Stimulated activated CD4-positive, alpha-beta T cell treated with anti-CD3 and anti-CD28 coated beads, Interleukin-2, amount 100 ng/mL, for 48 hours (primary cell): ENCODE measurements at places on chromosomes 4 and X.

DNA sequence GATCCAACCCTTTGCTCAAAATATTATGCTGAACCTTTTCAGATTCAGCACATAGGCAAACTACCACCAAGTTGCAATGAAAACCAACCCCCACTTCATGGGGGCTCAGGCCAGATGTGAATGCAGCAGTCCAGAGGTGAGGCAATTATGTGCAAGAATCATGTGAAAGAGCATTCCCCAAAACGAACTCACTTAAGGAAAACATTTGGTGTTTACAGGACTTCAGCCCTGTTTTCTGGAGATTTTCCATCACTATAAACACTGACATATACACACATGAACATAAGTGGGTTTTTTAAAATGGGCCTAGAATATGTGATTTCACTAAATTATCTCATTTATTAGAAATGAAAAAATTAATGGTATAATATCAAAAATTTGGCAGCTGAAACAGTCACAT lies 31.5 kb downstream of the BMP3 start:
- no peak for DNase-seq

- DNase-seq: no peak
These were observed 90.8 kb downstream of the AFF1 start for GRCh38 chr4:87025614-87026041.

DNA sequence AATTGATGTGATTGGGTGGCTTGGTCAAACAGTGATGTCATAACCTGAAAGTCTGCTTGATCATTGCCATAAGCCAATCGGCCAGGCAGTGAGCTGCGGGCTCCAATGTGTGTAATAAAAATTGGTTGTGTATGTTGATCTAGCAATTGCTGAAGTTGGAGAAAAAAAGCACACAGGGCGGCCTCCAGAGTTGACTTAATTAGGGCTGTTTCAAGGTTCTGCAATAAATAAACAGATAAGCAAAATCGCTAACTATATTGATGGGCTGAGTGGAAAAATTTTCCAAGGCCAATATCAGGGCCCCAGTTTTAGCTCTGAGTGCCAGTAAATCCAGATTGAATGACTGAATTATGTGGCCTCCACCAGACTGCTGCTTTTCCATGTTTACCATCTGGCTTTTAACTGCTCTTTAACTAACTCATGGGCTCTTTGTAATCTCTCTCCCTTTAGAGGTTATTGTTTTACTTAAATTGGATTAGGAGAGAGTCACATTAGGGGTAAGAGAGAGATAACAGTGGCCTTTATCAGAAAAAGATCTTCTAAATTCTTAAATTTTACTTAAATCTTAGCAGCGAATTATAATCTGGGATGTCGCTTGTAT lies 160.6 kb upstream of the WDFY3 start:
- DNase-seq: no peak

DNA sequence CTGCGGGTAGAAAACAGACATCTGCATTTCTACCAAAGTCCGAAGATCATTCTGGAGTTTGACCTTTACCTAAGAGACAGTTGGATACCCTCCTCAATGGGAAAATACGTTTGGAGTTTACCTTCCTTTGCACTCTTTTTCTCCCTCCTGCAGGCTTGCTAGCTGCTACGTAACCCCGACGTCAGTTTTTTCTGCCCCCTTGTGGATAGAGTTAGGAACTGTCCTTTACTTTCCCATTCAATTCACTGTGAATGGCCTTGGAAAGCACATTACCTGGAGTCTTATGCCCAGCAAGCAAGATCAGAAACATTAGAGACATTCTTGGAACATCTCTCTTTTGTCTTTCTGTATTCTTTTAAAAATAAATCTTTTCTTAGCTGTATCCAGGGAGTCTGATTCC lies 250.7 kb downstream of the NAP1L3 start:
- DNase-seq: no peak

DNA sequence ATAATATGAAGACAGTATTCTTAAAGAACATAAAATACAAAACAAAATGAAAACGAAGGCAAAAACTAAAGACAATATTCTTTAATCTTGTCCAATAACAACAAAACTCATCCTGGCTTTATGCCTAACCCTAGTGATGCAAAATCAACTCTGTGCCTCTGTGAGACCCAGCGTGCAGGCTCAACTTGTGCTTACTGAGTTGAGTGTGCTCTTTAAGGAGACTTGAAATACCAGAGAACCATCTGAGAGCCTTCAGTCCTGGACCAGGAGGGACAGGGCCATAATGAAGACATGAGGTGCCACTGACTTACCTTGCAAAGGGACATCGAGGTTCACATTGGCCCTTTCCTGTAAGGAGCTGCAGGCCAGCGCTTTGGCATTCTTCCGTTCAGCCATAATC lies 77.1 kb downstream of the NSUN7 start:
- DNase-seq: no peak

GRCh38 chr4:99637174-99637573 lies 20.5 kb downstream of the C4orf54 start:
- DNase-seq: no peak

- no peak for DNase-seq
These were observed 494.5 kb downstream of the BCOR start for GRCh38 chrX:39603230-39603629.

GRCh38 chr4:14410516-14410915 lies 591.8 kb upstream of the CPEB2 start:
- DNase-seq: no peak

DNA sequence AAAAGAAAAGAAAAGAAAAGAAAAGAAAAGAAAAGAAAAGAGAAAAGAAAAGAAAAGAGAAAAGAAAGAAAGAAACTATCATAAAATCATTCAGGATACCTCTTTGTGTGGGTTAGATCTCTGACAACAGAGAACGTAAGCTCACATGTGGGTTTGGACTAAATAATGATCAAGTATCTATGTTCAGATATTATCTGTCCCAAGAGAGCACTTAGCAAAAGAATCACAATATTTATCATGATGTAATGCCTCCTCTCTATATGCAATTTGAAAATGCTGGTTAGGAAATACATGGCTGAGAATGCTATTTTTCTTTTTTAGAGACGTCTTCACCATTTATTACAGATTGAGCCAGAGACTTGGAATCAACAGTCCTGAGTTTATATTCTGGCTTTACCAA lies 191.3 kb downstream of the KCNIP4 start:
- DNase-seq: no peak

DNA sequence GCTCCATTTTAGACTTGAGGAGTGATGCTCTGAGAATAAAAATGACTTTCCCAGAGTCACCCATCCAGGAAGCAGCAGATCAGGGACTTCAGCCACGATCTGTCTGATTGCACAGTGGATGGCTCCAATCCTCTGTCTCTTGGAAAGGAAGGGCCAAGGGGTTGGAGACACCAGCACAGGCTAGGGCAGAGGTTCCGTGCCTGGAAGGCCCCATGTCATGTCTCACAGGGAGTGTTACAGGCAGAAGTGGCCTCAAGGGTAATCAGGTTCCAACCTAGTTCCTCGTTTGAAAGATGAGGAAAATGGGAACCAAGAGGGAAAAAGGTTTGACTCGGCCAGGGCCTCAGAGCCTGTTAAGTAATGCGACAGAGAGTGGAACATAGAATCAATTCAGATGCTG lies 160.0 kb downstream of the EFNB1 start:
- DNase-seq: no peak

DNA sequence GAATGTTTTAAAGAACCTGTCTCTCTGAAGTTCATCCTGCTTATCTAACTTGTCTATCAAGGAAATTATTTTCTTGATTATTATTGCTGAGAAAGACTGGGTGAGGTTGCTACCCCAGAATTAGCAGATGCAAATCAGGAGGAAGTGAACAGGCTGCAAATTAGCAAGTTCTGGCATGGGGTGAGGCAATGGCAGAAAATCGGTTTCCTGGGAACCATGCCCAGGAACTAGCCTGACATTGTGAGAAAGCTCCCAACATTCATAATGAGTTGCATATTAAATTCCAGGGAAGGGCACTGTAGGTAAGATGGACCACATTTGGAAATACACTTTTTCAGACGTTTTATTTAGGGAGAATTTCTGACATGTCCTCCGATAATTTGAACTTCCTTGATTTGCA lies 11.6 kb downstream of the ARSF start:
- no peak for DNase-seq

GRCh38 chr4:178185517-178185916 lies 743.3 kb upstream of the AGA start:
- no peak for DNase-seq

DNA sequence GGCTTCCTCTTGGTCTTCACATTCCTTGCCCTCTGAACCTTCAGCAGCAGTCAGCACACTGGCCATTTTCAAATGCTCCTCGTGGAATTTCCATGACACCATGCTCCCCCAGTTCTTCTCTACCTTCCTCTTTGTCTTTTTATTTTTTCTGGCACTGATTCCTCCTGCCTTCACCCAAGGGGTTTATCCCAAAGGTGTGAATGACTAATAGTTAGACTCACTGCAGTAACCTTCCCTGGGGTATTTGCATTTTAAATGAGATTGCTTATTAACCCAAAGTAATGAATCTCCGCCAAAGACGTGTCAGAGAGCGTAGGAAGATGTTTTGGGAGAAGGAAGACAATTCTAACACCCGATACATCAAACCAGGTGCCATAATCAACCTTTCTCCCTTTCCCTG lies 36.2 kb downstream of the CD40LG start:
- DNase-seq: no peak

DNA sequence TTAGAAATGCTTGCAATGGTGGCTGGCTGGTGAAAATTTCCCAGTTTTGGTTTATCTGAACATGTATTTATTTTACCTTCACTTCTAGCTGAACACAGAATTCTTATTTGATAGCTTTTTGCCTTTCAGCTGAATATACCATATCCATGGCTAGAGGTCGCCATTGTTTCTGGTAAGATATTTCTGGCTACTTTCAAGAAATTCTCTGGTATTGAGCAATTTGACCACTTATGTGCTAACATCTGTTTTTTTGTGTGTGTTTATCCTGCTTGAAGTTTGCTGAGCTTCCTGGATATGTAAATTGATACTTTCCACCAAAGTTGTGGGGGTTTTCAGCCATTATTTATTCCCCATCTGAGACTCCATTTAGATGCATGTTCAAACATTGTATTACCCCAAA lies 75.4 kb downstream of the FBXW7 start:
- no peak for DNase-seq

GRCh38 chrX:100829730-100830129 lies 9.5 kb downstream of the CSTF2 start:
- DNase-seq: no peak

GRCh38 chr4:102819588-102820365 lies 7.6 kb downstream of the UBE2D3 start:
- no peak for DNase-seq

DNA sequence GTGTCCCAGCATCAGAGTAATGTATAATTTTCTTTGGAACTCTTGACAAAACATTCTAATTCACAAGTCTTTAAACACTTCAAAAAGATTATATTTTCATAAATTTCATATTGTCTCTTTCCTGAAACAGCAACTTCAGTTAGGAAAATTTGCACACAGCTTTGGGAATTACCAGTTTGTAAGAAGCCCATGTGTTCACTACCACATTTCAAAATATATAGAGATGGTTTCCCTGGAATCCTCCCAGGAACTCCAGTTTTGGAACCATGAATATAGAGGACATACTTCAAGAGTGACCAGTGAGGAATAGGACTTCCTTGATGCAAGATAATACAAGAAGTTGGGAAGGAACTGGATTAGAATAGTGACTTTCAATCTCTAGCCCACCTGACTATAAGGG lies 28.7 kb upstream of the HPGDS start:
- no peak for DNase-seq

- DNase-seq: no peak
These were observed 25.5 kb downstream of the GPAT3 start for GRCh38 chr4:83561381-83561780.

DNA sequence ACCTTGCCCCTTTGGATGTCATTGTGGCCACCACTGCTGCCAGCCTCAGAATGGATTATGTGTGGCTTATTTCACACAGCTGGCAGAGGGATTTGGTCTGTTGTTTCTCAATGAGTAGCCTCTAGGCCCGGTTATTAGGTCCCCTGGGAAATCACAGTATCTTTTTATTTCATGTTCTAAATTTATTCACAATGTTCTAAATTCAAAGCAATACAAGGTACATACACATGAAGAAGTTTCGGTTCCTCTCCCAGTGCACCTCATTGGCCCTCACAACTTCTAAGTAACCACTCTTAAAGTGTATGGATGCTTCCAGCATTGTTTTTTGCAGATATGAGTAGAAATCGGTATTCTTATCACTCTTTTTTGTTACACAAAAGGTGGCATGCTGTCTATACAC lies 262.7 kb downstream of the RCHY1 start:
- no peak for DNase-seq

- no peak for DNase-seq
These were observed 395.1 kb upstream of the GNPDA2 start for GRCh38 chr4:45121426-45121975.

GRCh38 chrX:41703574-41704029 lies 14.8 kb downstream of the GPR34 start:
- DNase-seq: no peak

DNA sequence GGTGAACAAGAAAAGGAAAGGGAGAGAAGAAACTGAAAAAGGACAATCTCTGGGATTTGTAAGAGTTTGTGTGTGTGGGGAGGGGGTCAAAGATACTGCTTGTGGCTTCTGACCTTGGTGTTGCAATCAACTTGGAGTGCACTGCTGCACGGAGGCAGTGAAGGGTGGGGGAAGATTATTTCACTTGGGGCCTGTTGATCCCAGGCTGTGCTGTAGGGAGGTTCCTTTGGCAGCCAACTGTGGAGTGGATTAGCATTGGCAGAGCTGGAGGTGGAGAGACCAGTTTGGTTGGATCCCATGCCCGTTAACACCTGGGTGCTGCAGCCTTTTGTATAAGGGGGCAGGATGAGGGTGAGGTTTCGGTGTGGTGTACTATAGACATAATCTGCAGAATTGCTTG lies 38.2 kb downstream of the AFF1 start:
- DNase-seq: no peak
